ENCODE measurements at places on chromosomes 12 and 14. TPM values are rescaled to one million over a fixed set of nuclear protein-coding genes. Genes with fewer than 3 reads are reported as not detected.

Gene CLBA1
- 10.5 TPM for total RNA-seq

DNA sequence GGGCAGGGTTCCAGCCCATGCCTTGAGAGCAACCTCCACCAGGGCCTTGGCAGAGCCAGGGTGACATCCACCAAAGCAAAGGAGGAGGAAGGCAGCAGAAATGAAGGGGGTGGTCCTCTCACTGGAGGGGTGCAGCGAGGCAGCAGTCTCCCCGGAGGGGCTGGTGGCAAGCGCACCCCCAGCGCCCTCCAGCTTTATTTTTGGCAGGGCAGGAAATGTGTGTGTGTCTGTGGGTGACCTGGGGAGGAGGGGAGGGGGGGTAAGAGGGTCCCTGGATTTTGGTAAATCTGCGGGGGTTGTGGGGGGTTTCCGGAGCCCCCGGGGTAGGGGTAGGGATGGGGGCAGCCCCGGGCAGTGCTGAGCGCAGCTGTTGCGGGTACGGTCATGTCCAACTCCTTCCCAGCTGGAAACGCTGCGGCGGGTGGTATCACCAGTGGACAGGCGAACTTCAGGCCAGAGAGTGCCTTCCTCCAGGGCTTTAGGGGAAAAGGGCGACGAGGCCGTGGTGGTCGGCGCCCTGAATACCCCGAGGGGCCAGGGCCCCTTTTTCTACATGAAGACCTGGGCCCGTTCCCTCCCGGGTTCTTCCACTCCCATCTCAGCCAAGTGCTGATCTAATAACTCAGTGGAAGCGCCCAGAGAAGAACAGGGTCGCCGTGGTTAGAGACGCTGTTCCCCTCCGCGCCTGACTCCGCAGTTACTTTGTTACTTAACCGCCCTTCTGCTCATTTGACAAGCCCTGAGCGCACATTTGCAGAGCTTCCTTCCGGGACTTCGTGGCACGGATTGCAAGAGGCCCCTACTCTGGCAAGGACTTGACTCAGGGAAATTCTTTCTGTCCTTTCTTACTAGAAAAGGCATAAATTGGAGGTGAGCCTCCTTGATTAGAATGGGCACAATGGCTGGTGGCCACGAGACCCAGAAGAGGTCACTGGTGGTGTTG lies 55.2 kb downstream of the FOS start:
- H3K36me3 ChIP-seq, result no peaks in the 10 kb centered on the region
- H3K4me3 ChIP-seq, result peak overlapping the region; percentile 33
- peak; percentile 75 for DNase-seq

Gene CYP46A1
- 0.62 TPM for total RNA-seq

DNA sequence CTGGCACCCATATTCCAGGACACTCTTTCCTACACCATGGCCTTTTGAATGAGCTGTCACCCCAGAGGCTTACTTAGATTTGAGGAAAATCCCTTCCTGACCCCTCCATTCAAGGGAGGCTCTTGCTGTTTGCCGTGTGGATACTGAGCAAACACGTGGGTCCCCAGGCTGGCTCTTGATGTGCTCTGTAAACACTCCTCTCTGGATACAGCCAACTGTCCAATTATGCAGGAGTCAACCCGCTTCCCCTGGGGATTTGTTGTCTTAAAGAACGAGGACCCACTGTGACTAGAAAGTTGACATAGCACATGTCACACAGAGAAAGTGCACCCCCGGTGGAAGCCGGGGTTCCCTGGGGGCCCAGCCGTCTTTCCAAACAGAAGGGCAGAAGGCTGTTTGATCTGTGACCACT lies 75.8 kb upstream of the CEP83 start:
- no peak overlapping the region for H3K27ac ChIP-seq
- no peak for DNase-seq
- H3K4me1 ChIP-seq, result peaks cover 6% of the 10 kb centered on the region
- no peaks in the 10 kb centered on the region for H3K27me3 ChIP-seq

- no peak overlapping the region for H3K4me3 ChIP-seq
- H3K27ac ChIP-seq, result no peak overlapping the region
- no peaks in the 10 kb centered on the region for H3K4me1 ChIP-seq
- H3K36me3 ChIP-seq, result no peaks in the 10 kb centered on the region
- DNase-seq, result no peak
These were observed 40.6 kb downstream of the IGF1 start for GRCh38 chr12:102439426-102440405.

DNA sequence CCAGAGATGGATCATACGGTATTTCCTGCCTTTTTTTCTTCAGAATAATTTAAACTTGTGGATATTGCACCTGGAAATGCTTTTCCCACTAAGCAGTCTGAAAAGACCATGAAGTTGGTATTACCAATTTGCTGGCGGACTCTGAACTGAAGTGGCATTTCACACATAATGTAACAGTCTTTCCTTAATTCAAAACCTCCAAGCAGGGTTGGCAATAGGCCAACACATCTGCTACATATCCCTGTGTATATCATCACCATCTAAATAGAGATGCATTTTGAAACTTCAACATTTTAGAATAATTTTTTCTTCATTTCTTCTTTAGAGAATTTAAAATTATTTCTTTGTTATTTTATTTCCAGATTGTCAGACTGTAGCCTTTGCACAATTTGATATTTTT lies 100.5 kb downstream of the TSPAN8 start:
- no peaks in the 10 kb centered on the region for H3K36me3 ChIP-seq
- DNase-seq, result no peak
- no peak overlapping the region for H3K4me3 ChIP-seq
- H3K27ac ChIP-seq, result no peak overlapping the region
- no peaks in the 10 kb centered on the region for H3K27me3 ChIP-seq

DNA sequence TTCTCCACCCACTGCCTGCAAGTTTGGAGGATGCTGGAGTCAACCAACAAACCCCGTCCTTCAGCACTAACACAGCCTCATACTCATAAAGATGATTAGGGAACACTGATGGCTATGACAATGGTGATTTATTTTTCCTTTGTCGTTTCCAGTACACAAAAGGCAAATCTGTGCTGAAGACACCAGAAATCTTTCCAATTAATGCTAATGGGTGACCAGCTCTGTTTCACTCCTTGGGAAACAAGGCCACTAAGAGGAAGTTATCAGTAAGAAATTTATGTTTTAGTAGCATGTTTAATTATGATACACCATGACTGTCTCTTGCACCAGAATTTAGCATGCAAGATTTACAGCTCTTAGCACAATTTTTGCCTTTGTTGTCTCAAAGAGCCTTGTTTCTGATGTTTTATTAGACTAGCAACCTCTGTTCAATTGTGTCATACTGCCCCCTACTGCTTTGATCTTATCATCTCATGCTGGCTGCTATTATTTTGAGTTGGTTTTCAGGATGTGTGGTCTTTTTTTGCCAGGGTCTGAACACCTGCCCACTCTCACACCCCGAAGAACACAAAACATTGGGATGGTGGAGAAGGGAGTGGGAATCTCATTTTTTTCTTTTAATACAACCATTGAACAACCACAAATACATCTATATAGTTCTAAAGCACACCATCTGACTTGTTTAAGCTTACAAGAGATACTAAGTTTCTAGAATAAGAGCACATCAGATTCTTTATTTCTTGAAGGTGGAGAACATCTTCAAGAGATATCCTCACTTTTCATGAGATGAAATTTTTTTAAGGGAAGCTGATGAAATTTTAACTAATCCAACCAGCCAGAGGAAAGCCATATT lies 160.9 kb downstream of the SPTSSA start:
- H3K4me3 ChIP-seq, result no peak overlapping the region
- no peaks in the 10 kb centered on the region for H3K4me1 ChIP-seq
- H3K27ac ChIP-seq, result no peak overlapping the region
- no peak for DNase-seq
- H3K36me3 ChIP-seq, result no peaks in the 10 kb centered on the region

GRCh38 chr12:69000540-69001243 lies 67.7 kb upstream of the CPM start:
- no peaks in the 10 kb centered on the region for H3K36me3 ChIP-seq
- no peak overlapping the region for H3K27ac ChIP-seq
- H3K4me1 ChIP-seq, result no peaks in the 10 kb centered on the region
- H3K27me3 ChIP-seq, result no peaks in the 10 kb centered on the region
- no peak overlapping the region for H3K4me3 ChIP-seq

Gene HSPB8
- 47.9 TPM for total RNA-seq

- H3K36me3 ChIP-seq, result no peaks in the 10 kb centered on the region
- H3K27ac ChIP-seq, result no peak overlapping the region
- no peaks in the 10 kb centered on the region for H3K4me1 ChIP-seq
- DNase-seq, result no peak
- H3K27me3 ChIP-seq, result no peaks in the 10 kb centered on the region
- no peak overlapping the region for H3K4me3 ChIP-seq
These were observed 156.0 kb downstream of the TMTC3 start for GRCh38 chr12:88298014-88298682.

Gene CD163L1
- total RNA-seq, result 4.5 TPM

Gene CKB
- total RNA-seq, result 115 TPM

DNA sequence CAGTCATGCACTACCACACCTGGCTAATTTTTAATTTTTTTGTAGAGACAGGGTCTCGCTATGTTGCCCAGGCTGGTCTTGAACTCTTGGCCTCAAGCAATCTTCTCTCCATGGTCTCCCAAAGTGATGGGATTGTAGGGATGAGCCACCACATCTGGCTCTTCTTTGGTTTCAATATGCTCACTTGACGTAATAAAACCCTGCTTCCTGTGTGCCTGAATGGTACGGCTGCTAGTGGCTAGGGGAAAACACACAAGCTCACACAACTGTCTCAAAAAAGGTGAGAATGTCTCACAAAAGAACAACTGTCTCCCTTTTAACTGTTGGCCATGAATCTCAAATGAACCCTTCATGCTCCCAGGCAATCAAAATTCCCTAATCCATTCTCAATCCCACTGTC lies 15.0 kb downstream of the C1S start:
- no peak overlapping the region for H3K4me3 ChIP-seq
- peaks cover 4% of the 10 kb centered on the region for H3K36me3 ChIP-seq
- no peak overlapping the region for H3K27ac ChIP-seq
- no peak for DNase-seq
